ENCODE measurements at places on chromosomes 11 and 22.

DNA sequence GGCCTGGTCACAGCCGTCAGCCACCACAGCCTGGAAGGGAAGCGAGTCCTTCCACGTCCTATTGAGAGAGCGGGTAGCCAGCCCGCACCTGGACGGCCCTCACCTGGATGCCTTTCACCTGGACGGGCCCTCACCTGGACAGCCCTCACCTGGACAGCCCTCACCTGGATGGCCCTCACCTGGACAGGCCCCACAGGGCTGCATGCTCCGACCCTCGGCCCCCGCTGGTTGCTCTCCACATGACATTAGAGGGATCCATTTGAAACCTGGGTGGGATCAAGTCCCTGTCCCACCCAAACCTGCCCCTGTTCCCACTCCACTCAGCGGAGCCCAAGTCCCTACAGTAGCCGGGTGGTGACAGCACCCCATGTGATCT, 3.7 kb downstream of the C1QTNF6 start:
- no peak for DNase-seq

- DNase-seq = no peak
These were observed 17.1 kb upstream of the SYTL2 start for GRCh38 chr11:85827748-85828639.

GRCh38 chr11:96390488-96390792, 627 bp downstream of the JRKL start:
- no peak for DNase-seq

DNA sequence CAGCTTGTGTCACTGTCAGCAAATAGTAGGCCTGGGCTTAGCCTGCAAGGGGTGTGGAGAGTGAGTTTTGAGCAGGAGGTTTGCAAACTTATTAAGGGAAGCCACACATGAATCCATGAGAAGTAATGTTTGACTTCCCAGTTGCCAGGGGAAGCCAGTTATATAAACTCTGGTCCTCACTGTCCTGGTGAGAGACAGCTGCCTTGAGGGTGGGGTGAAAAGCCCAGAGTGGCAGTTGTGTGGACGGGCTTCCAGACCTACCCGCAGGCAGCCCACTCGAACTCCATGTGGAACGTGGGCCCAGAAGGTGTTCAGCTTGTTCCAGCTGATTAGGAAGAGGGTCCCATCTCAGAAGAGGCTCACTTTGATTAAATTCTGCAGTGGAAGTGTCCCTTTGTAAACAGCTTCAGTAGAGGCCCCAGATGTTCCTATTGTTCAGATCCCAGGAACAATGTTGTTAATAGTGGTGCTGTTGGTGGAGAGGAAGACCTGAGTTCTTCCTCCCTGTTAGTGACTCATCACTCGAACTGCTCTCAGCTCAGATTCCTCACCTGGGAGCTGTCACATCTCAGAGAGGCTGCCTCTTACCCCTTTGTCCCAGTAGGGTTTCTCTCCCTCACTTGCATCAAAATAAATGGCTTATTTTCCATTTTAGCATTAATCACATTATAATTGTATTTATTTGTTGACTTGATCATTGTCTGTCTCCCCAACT, 63.4 kb downstream of the GRAMD1B start:
- no peak for DNase-seq

- peak; percentile 46 for DNase-seq
These were observed 42.7 kb downstream of the RTL6 start for GRCh38 chr22:44455151-44455962.

Measured in DMS79 (cell line).